ENCODE measurements at places on chromosomes 1 and 21.

- no peak for DNase-seq
Measured at GRCh38 chr1:189657715-189658114, 819.9 kb downstream of the BRINP3 start.

- DNase-seq, result no peak
Measured at GRCh38 chr21:46662765-46663500, 27.5 kb downstream of the PRMT2 start.

- DNase-seq, result no peak
Measured at GRCh38 chr1:184050636-184051035, 894 bp upstream of the TSEN15 start.

DNA sequence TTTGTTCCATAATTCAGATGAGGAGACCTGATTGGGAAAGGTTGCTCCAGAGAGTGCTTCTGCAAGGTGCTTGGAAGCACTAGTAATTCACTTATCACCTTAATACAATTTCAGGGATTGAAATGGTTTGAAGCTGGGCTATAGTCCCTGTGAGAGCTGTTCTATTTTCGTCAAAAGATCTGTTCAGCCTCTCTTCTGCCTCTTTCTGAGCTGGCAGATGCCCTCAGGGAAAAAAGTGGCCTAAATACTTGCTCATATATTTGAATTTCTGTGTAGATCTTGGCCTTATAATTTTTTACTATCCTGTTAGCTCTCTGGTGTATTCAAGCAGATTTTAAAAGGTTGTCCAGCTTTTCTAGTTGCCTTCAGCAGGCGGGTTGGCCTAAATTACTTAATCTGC lies 22.3 kb downstream of the C1orf146 start:
- DNase-seq, result no peak

- no peak for DNase-seq
Measured at GRCh38 chr1:53615101-53615500, 123.9 kb downstream of the GLIS1 start.

GRCh38 chr1:11676386-11677103 lies 4.4 kb downstream of the MAD2L2 start:
- no peak for DNase-seq

DNA sequence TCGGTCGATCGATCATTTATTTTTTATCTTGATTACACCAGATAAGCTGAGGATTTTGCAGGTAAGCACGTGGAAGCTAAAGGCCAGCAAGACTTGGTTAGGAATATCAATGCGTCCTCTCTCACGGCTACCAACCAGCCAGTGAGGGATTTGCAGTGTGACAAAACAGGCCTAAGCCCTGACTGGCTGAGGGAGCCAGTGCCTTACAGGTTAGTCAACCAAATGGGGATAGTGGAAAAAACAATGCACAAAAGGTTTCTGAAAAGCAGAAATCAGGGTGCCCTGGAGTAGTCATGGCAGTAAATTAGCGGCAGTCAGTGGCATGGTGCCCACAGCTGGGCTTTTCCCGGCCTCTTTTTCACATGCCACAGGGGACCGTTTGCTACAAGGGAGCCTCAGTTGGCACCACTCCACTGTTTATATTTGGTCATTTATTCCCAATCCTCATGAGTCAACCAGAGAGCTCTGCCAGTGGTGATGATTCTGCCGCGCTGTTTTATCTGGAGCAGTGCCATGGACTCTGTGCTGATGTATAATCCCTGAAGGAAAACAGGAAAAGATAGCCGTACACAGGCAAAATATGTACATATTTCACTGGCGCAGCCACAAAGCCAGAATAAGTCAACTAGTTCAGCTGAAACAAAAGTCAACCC lies 167.6 kb downstream of the RHOU start:
- no peak for DNase-seq

- no peak for DNase-seq
Measured at GRCh38 chr1:155591770-155592169, 18.2 kb upstream of the MSTO1 start.

DNA sequence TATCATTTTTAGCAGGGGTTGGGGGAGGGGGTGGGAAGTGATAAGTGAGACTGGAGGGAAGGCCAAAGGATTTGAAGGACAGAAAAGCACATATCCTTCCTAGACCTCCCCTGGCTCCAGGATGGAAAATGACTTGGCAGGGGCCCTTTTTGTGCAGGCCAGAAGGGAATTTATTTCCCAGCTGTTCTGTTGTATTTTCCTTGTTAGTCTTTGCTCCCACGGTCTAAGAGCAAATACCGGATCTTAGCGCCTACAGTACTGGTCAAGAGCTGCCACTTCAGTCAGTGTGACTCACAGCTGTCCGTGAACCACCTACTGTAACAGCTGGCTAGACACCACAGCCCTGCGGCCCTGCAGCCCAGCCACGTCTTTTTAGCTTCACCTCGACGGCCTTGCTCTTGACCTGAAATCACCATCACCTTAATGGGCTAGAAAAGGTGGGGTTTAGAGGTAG lies 51.0 kb upstream of the ERRFI1 start:
- DNase-seq, result no peak

- no peak for DNase-seq
Measured at GRCh38 chr21:37587203-37587602, 220.6 kb downstream of the DYRK1A start.

DNA sequence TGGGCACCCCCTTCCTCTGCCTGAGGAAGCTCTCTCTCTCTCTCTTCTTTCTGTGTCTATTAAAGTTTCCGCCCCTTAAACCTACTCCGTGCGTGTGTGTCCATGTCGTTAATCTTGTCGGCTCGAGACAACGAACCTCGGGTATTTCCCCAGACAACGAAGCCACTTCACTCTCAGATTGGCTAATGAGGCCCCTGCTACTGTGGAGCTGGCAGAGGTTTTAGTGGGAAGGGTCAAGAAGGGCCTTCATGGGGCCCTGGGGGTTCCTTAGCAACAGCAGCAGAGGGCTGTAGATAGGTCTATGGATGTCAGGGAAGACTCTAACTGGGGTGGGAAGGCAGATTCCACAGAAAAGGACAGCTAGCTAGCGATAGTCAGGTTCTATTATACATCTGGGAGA lies 239.8 kb upstream of the RAB4A start:
- DNase-seq, result no peak

DNA sequence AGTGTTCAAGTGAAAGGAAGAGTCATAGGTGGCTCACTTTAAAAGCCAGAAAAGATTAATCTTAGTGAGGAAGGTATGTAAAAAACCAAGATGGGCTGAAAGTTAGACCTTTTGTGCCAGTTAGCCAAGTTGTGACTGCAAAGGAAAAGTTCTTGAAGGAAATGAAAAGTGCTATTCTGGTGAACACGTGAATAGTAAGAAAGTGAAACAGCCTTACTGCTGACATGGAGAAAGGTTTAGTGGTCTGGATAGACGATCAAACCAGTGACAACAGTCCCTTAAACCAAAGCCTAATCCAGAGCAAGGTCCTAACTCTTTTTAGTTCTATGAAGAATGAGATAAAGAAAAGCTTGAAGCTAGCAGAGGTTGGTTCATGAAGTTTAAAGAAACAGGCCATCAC lies 106.4 kb downstream of the CTH start:
- DNase-seq, result no peak

DNA sequence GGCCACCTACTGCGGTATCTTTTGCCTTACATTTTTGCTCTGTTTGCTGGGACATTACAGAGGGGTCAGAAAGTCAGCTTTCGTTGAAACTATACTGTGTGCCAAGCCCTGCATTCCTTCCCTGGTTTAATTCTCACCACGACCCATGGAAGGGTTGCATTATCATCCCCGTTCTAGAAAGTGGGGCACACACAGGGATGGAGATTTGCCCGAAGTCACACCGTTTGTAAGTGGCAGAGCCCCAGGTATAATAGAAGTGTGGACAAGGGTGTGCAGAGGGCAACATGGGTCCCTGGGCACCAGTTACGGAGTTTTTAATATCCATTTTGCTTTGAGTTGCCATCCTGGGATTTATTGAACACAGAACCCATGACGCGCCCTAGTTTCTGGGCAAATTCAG lies 11.8 kb downstream of the DMRTB1 start:
- DNase-seq, result no peak

- DNase-seq, result no peak
Measured at GRCh38 chr1:116564426-116564825, 6.4 kb downstream of the CD58 start.

- no peak for DNase-seq
Measured at GRCh38 chr1:31432592-31433395, 19.8 kb downstream of the SERINC2 start.

- no peak for DNase-seq
Measured at GRCh38 chr1:114462963-114463362, 48.0 kb downstream of the TRIM33 start.

DNA sequence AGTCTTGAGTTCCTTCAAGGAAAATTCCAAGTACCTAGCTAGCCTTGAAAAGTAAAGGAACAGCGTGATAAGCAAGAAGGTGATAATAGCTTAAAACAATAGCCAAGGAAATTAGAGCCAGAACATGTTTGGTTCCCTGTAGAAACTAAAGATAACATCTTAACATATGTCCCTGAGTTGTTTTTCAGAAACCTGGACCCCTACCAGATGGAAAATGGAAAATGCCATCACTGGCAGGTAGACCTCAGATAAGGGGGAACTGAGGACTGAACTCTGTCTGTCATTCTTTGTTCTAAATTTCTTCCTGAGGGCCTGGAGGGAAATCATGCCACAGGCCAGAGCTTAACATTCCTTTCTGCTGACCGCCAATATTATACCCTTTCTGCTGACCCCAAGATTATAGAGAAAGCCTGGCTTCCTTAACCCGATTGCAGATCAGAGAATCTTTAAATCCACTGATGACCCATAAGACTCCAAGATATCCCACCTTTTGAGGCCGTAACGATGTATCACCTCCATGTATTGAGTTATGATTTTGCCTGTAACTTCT lies 23.4 kb downstream of the CNIH3 start:
- DNase-seq, result no peak

DNA sequence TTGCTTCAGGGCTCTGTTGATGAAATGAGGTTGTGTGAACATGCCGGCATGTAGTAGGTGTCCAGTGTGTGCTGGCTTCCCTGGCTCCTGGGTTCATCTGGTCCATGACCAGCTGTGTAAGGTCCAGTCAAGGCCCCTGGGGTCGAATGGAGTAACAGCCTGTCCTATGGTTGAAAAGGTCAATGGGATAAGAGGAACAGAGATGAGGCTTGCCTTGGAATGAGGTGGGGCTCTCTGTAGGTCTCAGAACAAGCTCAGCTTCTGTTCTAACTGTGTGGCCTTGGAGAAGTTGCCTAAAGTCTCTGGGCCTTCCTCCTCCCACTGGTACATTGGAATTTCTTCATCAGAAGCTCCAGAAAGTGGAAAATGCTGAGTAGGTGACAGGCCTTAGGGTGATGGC lies 26.6 kb downstream of the RPS6KA1 start:
- no peak for DNase-seq

DNA sequence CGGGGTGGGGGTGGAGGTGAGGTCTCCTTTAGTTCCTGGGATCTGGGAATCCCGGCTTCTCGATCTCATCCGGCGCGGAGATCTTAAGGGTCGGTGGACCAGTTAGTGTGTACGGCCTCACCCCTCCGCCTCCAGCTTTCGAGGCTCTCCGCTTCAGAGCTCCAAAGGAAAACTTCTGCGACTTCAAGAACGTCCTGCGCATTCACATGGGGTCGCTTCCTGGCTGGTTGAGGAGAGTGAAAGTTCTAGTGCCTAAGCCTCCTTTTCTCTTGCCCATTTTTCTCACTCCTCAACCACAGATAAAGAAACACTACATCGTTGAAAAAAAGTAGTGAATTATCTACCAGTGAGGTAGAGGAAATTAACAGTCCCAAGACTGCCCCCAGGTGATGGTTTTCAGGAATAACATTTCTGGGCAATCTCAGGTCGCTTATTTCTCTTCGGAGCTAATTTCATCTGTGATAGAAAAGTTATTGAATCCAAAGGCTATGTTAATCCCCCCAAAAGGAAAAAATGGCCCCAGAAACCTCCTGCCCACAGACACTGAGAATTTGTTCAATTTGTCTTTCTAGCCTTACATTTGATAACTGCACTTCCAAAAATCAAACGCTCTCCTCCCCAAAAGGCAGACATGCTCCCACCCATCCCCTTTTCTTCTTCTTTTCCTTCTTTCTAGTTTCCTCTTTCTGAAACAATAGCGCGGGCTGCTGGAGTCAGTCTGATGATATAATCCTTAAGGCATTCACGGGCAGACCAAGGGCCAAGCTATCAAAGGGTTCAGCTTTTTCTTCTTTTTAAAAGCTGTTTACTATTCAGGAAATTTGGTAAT lies 20.6 kb upstream of the TBX15 start:
- no peak for DNase-seq

DNA sequence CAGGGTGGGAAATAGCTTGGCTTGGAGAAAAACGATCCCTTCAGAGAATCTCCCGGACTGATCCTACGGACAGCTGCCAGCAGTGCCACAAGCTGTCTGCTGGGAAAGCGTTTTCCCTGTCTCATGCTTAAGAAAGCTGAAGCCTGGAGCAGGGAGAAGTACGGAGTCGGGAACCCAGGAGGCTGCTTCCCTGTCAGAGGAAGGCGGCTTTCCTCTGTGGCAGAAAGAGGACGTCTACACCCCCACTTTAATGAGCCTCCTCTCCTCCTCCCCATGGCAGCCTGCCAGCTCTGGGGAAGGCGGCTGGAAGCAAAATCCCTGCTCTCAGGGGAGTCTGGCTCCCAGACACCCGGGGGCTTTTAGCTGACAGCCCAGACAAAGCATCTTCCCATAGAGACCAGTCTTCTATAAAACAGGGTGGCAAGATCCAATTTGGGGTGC lies 7.3 kb downstream of the KIF21B start:
- no peak for DNase-seq

DNA sequence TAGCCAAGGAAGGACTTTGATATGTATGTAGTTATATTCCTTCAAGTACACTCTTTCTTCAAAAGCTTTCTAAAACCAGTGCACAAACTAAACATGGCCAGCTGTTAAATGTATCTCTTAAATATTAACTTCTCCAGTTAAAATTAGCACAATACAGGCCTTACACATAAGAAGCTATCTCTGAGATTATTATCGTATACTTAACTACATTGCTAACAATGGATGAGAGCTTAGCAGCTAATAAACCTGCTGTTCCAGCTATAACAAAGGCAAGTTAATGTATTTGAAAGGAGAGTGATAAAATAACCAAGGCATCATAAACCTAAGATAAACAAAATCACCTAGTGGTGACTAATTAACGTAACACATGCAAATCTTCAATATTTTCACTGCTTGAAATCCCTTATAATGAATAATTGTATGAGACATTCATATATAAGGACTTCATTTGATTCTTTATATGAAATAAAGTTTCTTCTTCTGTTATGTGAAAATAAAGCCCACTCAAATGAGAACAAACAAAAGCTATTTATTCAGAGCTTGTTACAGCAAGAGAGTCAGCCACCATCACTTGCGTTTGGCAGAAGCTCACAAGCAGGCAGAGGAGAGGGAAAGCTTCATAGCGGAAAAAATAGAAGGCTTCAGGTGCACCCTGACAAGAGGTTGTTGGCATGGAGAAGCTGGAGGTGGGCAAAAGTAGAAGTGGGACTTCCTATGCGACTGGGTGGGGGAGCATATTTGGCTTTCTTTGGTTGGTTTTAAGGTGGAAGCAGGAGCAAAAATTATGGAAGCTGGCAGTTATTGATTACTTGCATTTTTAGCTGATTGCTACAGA lies 274.1 kb upstream of the CHRM3 start:
- DNase-seq, result no peak

- no peak for DNase-seq
Measured at GRCh38 chr1:247453997-247454396, 3.9 kb downstream of the OR2B11 start.

All from activated T-cell treated with anti-CD3 and anti-CD28 coated beads for 1 hour (primary cell).